SK-MEL-5 (cell line): ENCODE measurements at places on chromosomes 16 and 17.

GRCh38 chr17:6521586-6521985 is 34.8 kb downstream of the PITPNM3 start:
- no peak for DNase-seq

GRCh38 chr17:32461853-32462617 is 17.7 kb downstream of the PSMD11 start:
- peak; percentile 77 for DNase-seq

GRCh38 chr16:76963614-76964315 is 227.2 kb upstream of the MON1B start:
- no peak for DNase-seq

DNA sequence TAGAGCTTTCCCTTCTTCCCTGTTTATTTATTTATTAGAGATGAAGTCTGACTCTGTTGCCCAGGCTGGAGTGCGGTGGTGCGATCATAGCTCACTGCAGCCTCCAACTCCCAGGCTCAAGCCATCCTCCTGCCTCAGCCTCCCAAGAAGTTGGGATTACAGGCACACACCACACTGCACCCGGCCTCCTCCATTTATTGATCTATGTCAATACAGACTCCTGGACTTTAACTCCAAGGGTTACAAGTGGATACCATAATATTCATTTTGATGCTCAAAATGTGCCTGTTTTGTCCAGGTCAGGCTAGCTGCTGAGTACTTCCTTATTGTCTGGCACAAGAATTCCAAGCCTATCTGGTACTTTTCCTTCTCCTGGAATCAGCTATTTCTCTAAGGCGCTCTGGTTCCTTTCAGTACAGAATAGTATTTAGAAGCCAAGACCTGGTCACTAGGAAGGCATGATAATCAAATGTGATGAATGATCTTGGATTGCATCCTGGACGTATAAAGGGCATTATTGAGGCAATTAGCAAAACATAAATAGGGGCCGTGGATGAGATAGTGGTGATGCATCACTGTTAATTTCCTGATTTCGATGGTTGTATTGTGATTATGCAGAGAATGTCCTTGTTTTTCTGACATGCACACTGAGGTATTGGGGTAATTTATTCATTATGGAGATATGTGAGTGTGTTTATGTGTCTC is 21.7 kb downstream of the IL4R start:
- DNase-seq = no peak

DNA sequence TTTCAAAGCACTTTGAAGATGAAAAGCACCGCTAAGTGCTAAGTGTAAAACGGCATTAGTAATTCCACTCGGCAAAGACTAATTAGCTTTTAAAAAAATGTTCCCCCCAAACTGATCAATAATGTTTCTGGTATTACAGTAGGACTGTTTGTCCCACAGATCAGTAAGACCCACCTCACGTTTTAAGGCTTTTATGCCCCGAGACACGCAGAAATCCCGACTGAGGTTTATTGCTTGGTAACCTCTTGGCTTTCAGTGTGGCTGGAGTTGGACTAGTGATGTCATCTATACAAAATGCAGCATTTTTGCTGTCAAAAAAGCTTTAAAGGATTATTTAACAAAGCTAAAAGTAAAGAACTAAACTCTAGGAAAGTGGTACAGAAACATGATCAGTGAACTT is 414.6 kb upstream of the PSMD7 start:
- no peak for DNase-seq

GRCh38 chr17:49889500-49889899 is 41.6 kb upstream of the TAC4 start:
- no peak for DNase-seq

GRCh38 chr17:34537445-34537844 is 41.9 kb upstream of the TMEM132E start:
- no peak for DNase-seq

- DNase-seq = no peak
Measured at GRCh38 chr16:11372073-11372828, 27.0 kb downstream of the RMI2 start.

GRCh38 chr17:63639125-63639524 is 16.9 kb downstream of the MAP3K3 start:
- no peak for DNase-seq

GRCh38 chr17:50289278-50289677 is 15.0 kb downstream of the TMEM92 start:
- no peak for DNase-seq

DNA sequence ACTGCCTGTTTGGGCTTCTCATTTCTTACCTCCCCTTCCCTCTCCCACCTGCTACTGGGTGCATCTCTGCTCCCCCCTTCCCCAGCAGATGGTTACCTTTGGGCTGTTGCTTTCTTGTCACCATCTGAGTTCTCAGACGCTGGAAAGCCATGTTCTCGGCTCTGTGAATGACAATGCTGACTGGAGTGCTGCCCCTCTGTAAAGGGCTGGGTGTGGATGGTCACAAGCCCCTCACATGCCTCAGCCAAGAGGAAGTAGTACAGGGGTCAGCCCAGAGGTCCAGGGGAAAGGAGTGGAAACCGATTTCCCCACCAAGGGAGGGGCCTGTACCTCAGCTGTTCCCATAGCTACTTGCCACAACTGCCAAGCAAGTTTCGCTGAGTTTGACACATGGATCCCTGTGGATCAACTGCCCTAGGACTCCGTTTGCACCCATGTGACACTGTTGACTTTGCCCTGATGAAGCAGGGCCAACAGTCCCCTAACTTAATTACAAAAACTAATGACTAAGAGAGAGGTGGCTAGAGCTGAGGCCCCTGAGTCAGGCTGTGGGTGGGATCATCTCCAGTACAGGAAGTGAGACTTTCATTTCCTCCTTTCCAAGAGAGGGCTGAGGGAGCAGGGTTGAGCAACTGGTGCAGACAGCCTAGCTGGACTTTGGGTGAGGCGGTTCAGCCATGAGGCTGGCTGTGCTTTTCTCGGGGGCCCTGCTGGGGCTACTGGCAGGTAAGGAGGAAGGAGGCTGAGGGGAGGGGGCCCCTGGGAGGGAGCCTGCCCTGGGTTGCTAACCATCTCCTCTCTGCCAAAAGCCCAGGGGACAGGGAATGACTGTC is at the start of gene CD68:
Gene CD68, plus strand, starts transcription at position 638 of the 833 bp plus-strand sequence. Its CDS starts 40 bp downstream, at position 678.
- peak; percentile 93 for DNase-seq

- DNase-seq = no peak
Measured at GRCh38 chr17:74051348-74051747, 152.1 kb upstream of the RPL38 start.

- DNase-seq = no peak
Measured at GRCh38 chr17:18262111-18262510, 1.6 kb downstream of the MIEF2 start.

- DNase-seq = no peak
Measured at GRCh38 chr16:78597809-78598570, 498.5 kb downstream of the WWOX start.
